Stomach (tissue), 19 donors: ENCODE measurements at places on chromosomes 1 and 21. TPM values are rescaled to one million over a fixed set of nuclear protein-coding genes. Genes with fewer than 3 reads are reported as not detected.

NEGR1 gene
- total RNA-seq, result 1.2 TPM

TNFRSF18 gene
- not detected for total RNA-seq

SLAMF6 gene
- 0.37 TPM for total RNA-seq

DMRTA2 gene
- total RNA-seq, result not detected

SPEN gene
- 16.8 TPM for total RNA-seq

GBP7 gene
- total RNA-seq, result not detected

FCAMR gene
- 0.58 TPM for total RNA-seq

CELSR2 gene
- 18.7 TPM for total RNA-seq

DNA sequence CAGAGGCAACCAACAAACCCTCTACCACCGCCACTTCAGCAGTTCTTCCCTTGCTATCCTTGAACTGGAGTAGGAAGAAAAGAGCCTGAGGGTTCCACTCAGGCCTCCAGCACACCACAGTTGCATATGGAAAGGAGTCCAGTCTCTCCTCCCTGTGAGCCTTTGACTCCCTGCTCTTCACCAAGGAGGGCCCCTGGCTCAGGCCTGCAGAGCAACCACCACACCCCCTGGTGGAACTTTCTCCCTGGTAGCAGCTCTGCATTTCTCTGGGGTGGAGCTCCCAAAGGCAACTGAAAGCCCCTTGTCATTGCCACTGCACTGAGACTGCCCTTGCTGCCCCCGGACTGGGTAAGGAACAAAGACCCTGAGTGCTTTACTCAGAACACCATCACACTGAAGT lies 1021.5 kb upstream of the ADGRL2 start:
- no peaks in the 10 kb centered on the region for H3K27me3 ChIP-seq
- no peak for DNase-seq
- H3K36me3 ChIP-seq, result no peaks in the 10 kb centered on the region
- H3K27ac ChIP-seq, result no peak overlapping the region
- no peak overlapping the region for H3K4me3 ChIP-seq
- H3K4me1 ChIP-seq, result no peaks in the 10 kb centered on the region

- H3K27ac ChIP-seq, result no peak overlapping the region
- DNase-seq, result no peak
- H3K4me1 ChIP-seq, result peaks cover 30% of the 10 kb centered on the region
- no peaks in the 10 kb centered on the region for H3K27me3 ChIP-seq
- H3K36me3 ChIP-seq, result peaks cover 42% of the 10 kb centered on the region
- no peak overlapping the region for H3K4me3 ChIP-seq
These were observed 118.3 kb downstream of the DHRS3 start for GRCh38 chr1:12499539-12500240.

DNA sequence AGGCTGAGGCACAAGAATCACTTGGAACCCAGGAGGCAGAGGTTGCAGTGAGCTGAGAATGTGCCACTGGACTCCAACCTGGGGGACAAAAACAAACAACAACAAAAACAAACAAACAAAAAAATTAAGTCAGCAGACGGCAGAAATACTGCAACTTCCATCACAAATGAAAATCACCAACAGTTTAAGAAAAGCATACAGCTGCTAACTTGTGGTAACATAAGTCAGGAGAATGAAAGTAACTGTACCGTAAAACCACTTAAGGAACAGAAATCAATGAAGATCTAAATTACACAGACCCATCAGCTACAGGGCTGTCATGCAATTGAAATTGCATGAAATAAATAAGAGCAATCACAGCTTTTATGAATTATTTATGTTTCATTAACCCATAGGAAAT lies 25.0 kb downstream of the MCOLN2 start:
- H3K27ac ChIP-seq, result no peak overlapping the region
- H3K27me3 ChIP-seq, result no peaks in the 10 kb centered on the region
- H3K4me1 ChIP-seq, result no peaks in the 10 kb centered on the region
- H3K36me3 ChIP-seq, result no peaks in the 10 kb centered on the region

DNA sequence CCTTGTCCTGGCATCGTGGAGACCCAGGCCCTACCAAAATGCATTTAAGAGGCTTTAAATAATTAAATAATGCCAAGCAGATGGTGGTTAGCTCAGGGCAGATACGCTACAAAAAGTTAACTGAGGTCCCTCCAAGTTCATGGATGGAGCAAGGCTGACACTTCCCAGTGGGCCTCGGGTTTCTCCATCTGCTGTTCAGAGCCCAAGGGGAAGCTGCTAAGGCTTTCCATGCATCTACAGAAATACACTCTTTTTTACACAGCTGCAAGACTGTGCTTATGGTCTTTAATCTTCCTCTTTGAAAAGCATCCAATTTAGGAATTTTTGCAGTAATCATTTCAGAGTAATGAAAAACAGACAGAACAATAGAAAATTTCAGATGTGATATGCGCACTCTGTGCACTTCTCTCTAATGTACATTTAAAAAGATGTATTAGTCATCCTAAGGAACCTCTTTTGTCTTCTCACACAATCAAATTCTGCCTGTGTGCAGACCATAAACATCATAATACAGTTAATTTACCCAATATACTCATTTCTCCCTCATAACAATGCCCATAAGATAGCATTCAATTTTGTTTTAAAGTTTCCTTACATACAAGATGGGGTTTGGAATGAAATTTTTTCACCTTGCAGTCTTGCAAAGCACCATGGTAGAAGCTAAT lies 173.2 kb upstream of the ATP1B1 start:
- no peaks in the 10 kb centered on the region for H3K36me3 ChIP-seq
- no peak overlapping the region for H3K27ac ChIP-seq
- no peak for DNase-seq
- no peak overlapping the region for H3K4me3 ChIP-seq

DNA sequence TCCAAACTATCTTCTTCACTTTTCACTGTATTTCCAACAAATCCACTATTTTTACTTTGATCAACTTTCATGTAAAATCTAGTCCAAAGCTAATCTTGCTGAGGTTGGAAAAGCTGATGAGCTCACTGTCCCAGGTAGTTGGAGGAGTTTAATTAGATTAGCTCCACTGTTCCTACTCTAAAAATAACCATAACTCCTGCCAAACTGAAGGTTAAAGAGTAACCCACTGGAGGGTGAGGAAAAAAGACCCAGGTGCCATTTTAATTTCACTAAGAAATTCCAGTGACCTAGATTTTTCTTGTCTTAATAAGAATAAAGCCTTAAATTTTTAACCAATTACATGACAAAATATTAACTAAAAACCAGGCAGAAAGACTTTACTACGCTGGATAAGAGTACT lies 15.3 kb downstream of the DCAF8 start:
- no peaks in the 10 kb centered on the region for H3K27me3 ChIP-seq
- no peak overlapping the region for H3K4me3 ChIP-seq
- no peak for DNase-seq
- H3K4me1 ChIP-seq, result peaks cover 5% of the 10 kb centered on the region
- no peak overlapping the region for H3K27ac ChIP-seq
- peaks cover 24% of the 10 kb centered on the region for H3K36me3 ChIP-seq

DNA sequence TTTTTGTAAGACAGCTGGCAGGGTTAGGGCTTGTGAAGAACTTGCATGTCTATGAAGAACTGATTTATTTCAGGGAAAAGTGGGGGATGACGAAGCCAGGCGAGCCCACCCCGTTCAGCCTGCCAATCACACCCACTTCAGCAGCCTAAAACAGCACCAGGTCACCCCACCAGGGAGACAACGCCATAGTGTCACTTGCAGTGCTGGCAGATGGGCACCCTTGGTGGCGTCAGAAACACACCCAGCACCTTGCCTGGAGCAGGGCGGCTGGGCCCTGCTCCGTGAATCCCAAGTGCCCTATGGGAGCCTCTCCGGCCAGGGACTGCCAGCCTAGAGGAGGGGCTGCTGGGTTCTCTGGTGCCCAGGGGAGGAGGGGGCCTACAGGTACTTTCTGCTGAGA lies 5.0 kb upstream of the NADK start:
- no peak overlapping the region for H3K4me3 ChIP-seq
- H3K4me1 ChIP-seq, result peaks cover 55% of the 10 kb centered on the region
- H3K36me3 ChIP-seq, result peaks cover 41% of the 10 kb centered on the region
- no peak for DNase-seq
- no peaks in the 10 kb centered on the region for H3K27me3 ChIP-seq

DNA sequence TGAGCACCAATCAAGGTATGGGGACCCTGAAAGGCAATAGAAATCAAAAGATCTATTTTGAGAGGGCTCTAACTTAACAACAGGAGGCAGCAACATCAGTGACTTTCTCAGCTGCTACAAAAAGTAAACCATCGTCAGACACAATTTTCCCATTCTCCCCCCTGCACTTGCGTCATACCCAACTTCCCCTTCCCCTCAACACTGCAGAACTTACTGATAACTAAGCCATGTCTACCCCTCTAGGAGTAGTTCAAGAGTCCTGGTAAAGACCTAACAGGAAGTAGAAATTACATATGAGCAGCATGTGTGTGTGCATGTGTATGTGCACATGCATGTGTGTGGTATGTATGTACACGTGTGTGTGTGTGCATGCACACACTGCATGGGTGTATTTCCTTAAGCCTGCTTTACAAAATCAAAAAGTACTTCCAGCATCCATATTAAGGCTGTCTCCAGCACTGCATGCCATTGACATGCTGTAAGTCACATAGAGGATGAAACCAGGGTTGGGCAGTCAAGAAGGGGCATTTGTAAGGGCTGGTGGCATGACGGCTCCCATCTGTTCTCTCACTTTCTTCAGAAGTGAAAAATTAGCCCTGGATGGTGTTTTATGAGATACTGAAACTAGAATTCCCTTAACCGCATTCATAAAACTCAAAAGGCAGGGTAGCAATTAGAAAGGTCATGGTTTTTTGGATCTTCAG lies 460.1 kb upstream of the RUNX1 start:
- no peak for DNase-seq
- H3K4me1 ChIP-seq, result no peaks in the 10 kb centered on the region
- H3K4me3 ChIP-seq, result no peak overlapping the region
- H3K27ac ChIP-seq, result peak overlapping the region; percentile 65
- no peaks in the 10 kb centered on the region for H3K36me3 ChIP-seq
- H3K27me3 ChIP-seq, result no peaks in the 10 kb centered on the region

- H3K36me3 ChIP-seq, result no peaks in the 10 kb centered on the region
- no peak for DNase-seq
- no peaks in the 10 kb centered on the region for H3K4me1 ChIP-seq
- no peaks in the 10 kb centered on the region for H3K27me3 ChIP-seq
- no peak overlapping the region for H3K27ac ChIP-seq
These were observed 74.9 kb downstream of the SYDE2 start for GRCh38 chr1:85125891-85126290.

DNA sequence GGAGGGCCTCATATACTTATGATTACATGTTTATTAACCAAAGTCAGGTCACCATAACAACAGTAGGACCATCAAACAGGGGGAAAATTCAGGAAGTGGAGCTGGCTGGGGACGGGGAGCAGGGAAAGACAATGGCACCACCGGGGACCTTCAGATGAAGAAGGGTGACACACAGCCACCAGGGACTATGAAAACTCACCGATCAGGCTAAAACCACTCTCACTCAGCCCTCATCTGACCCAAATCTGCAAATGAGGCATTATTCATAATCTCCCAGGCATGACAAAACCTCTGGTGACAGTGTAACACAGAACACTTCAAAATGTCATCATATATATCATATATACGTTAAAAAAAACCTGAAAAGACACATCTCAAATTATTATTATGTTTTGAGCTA lies 11.2 kb downstream of the MKNK1 start:
- no peak for DNase-seq
- no peaks in the 10 kb centered on the region for H3K27me3 ChIP-seq
- H3K4me3 ChIP-seq, result no peak overlapping the region
- H3K27ac ChIP-seq, result no peak overlapping the region

GRCh38 chr1:213268221-213268620 lies 217.2 kb downstream of the RPS6KC1 start:
- H3K4me1 ChIP-seq, result no peaks in the 10 kb centered on the region
- no peak for DNase-seq
- H3K4me3 ChIP-seq, result no peak overlapping the region
- no peaks in the 10 kb centered on the region for H3K27me3 ChIP-seq
- no peak overlapping the region for H3K27ac ChIP-seq

GRCh38 chr1:45035631-45036301 lies 23.7 kb downstream of the UROD start:
- no peaks in the 10 kb centered on the region for H3K4me1 ChIP-seq
- no peaks in the 10 kb centered on the region for H3K27me3 ChIP-seq
- DNase-seq, result no peak
- H3K27ac ChIP-seq, result no peak overlapping the region
- peaks cover 15% of the 10 kb centered on the region for H3K36me3 ChIP-seq

GRCh38 chr1:226211181-226211821 lies 12.2 kb upstream of the MIXL1 start:
- no peaks in the 10 kb centered on the region for H3K4me1 ChIP-seq
- H3K4me3 ChIP-seq, result no peak overlapping the region
- no peak for DNase-seq
- no peaks in the 10 kb centered on the region for H3K27me3 ChIP-seq
- H3K27ac ChIP-seq, result no peak overlapping the region
- H3K36me3 ChIP-seq, result no peaks in the 10 kb centered on the region
